Skin of body (tissue), 3 donors: ENCODE measurements at places on chromosomes 6 and 20. TPM values are rescaled to one million over a fixed set of nuclear protein-coding genes. Genes with fewer than 3 reads are reported as not detected.
A peak's percentile ranks its signal among the peaks of the same experiment; 100 is the strongest.

DNA sequence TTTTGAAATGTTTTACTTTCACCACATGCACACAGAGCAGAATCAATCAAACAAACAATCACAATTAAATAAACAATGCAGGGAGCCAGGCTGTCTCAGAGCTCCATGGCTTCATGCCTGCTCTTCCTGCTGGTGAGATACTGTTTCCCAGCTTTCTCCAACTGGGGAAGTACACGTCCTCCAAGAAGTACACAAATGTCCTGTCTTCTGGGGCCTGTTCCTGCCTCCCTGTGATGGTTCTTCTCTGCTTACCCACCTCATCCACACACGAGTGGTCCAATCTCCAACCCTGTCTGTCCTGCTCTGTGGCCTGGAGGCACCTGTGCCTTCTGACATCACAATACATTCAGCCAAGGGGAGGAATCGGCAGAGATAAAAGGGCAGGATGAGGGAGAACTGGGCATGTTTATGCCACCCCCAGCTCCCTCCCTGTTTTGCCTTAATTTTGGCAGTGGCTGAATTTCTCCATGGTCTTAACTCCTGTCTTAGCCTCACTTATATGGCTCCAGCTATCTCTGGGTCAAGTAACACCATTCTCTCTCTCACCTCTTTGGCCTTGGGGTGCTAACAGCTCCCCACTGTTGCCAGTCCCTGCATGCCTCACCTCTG is 25.3 kb upstream of the TTPAL start:
- DNase-seq = no peak

GRCh38 chr6:26335231-26335630 is 29.8 kb upstream of the BTN3A2 start:
- no peak for DNase-seq

- no peak for DNase-seq
Measured at GRCh38 chr6:31383149-31383548, 20.2 kb upstream of the MICA start.

- no peak for DNase-seq
Measured at GRCh38 chr6:103769431-103769830, 1090.3 kb downstream of the HACE1 start.

DNA sequence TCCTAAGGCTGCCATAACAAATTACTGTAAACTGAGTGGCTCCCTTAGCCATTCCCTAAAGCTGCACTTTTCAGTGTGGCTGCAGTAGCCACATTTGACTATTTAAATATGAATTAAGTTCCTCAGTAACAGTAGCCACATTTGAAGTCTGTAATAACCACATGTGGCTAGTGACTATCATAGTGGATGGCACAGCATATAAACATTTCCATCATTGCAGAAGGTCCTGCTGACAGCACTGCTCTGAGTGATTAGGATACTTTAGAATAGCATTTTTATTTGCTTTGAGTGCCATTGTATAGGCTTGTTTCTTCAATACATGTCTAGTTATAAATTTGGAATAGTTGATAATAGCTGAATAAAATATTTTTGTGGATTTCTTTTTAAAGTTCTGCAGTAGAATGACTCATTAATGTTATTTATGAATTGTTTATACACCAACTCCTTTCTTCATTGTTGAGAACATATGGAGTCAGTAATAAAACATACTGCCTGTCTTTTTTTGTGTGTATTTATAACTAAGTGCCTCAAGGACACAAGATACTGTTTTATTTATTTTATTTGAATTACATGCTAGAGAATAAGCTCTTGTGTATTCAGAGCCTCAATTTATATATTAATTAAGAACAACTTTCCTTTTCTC is 217.2 kb downstream of the CDKAL1 start:
- peak; percentile 27 for DNase-seq

DNA sequence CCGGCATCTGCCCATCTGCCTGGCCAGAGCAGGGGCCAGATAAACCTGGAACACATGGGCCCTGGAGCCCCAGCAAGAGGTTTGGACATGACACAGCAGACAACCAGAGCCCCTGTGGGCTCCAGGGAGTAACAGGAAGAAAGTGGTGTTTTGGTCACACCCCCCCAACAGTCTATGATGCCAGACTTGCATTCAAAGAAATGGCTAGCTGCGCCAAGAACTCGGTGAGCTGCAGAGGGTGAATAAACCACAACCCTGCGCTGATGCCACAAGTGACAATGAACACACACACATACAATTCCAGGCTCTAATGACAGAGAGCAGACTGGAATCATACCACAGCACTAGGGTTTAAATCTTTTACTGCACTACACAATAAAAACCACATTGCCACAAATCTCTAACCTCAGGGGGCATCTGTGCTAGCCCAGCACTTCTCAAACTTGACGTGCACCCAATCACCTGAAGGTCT is 34.0 kb downstream of the TRERF1 start:
- no peak for DNase-seq

- no peak for DNase-seq
Measured at GRCh38 chr20:59063358-59064213, 21.0 kb upstream of the PRELID3B start.

DNA sequence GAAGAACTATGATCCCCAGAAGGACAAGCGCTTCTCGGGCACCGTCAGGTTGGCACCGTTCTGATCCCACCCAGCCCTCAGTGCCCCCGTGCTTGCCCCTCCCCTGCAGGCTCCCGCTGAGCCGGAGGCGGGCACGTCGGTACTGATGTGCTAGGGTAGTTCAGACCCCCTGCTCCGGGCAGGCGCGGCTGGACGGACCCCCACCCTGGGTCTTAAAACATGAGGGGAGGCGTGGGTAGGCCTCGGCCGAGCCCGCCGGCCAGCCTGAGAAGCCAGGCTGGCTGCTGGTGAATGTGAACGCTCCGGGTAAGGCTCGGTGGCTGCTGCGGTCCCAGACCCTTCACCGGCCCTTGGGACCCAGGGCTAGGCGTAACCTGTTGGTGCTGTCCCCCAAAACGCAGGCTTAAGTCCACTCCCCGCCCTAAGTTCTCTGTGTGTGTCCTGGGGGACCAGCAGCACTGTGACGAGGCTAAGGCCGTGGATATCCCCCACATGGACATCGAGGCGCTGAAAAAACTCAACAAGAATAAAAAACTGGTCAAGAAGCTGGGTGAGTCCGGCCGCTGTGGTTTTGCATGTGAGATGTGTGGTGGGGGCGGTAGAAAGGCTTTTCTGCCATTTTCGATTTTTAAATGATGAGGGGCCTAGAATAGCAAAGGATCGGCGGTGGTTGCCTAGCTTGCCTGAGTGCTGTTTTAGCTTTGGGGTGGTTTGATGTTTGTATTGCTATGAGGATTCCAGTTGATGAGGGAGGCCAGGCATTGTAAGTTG is 964 bp downstream of the RPL10A start:
- no peak for DNase-seq

DNA sequence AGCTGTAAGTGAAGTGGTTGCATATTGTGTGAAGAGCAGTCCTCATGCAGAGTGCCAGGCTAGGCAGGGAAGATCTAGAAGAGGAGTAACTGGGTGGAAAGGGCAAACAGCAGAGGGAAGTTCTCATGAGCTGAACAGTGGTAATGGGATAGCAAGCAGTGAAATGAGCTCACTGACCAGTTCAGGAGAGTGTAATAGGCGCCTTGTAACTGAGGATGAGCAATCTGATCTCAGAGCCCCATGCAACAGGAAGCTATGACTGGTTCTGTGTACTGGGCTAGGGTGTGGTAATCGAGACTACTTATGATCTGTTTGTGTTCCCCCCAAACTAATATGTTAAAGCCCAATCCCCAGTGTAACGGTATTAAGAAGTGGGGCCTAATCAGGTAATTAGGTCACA is 98.6 kb downstream of the RFX6 start:
- DNase-seq = no peak

DNA sequence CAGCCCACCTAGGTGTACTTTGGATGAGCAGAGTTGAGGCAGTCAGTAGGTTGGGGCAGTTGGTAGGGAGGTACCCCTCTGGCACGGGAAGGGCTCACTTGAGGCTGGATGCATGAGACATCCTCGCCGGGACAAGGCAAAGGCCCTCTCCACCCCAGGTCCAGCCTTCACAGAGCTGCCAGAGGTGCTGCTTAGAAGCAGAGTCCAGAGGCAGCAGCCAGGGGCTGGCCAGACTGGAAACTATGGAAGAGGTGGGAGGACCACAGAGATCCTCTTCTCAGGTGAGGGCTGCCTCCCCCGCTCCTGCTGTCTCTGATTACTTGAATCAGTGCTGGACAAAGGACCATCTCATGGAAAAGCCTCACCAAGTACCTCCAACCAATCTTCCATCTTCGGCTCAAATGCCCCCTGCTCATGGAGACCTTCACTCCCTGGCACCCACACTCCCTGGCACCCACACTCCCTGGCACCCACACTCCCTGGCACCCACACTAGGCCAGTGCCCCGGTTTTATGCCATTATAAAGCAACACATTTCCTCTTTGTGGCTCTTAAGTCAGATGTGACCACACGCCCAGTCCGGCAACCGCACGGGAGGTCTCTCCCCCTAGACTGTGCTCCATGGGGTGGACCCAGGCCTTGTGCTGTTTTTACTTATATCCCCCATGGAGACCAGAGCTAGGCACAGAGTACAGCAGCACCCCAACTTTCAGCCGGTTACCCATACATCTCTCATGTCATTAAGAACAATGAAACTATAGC is 100.1 kb downstream of the YTHDF1 start:
- DNase-seq = no peak

GRCh38 chr6:15493437-15494168 is 169.2 kb downstream of the DTNBP1 start:
- DNase-seq = no peak

Gene EYS
- 0.69 TPM for total RNA-seq

Gene MOCS1
- total RNA-seq = 21.7 TPM

Gene BTN1A1
- not detected for total RNA-seq

Gene ATG5
- total RNA-seq = 42.4 TPM

Gene FNDC11
- total RNA-seq = 0.59 TPM

Gene MED23
- 41.1 TPM for total RNA-seq

Gene FAM217A
- not detected for total RNA-seq
